ENCODE measurements at places on chromosomes 2 and 18.

DNA sequence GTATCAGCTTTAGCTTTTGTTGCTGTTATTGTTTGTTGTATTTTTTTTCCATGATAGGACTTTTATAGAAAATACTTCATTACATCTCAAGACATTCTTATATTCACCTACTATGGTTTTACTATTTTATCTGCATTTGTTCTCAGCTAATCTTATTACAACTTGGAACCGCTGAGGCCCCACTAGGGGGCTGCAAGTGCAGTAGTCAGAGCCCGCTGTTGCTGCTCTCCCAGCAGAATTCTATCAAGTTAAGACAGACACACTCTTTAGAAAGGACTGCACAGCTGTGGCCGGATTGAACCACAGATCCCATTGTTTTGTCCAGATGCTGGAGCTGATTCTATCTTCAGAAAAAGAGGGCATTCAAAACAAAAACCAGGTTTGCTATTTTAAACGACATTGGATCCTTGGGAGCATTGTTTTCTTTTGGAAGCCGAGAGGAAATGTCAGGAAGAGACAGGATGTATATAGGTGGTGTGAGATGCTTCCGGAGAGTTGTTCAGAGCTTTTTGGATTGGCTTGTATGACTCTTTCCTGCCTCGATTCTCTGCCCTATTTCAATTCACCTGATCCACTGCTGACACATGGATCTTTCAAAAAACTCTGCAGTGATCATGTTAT, 105.7 kb upstream of the GAREM1 start:
- no peak for DNase-seq

DNA sequence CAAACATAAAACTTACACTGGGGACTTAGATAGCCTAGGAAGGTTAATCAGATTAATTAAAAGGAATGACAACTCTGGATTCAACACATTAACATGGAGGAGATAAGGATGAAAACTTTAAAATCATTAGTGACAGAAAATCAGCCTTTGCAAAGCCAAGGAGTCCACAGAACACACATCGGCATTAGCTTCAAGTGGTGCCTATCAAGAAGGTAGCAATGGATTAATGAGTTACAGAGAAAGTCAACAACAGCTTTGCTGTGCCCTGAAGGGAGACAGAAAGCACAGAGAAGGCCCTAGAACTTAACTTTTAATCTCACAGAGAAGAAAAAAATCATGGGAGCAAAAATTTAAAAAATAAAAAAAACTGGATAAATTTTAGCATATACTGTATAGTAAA, 88.6 kb downstream of the KCNH7 start:
- DNase-seq, result no peak

DNA sequence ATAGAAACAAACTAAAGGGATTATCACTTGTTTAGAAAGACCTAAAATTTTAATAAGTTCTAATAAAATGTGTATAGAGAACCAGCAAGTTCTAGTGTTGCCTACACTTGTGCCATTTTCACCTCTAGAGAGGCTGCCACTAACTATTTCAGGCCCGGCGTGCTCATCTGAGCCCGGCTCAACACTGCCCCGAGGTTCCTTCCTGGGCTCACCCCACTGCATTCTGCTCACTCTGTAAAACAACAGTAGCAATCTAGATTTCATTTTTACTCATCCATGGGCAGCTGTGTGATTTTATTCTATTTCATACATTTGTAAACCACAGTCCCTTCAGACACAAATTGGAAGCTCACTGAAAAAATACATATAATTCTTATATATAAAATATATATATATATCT, 253.2 kb downstream of the L3MBTL4 start:
- no peak for DNase-seq

DNA sequence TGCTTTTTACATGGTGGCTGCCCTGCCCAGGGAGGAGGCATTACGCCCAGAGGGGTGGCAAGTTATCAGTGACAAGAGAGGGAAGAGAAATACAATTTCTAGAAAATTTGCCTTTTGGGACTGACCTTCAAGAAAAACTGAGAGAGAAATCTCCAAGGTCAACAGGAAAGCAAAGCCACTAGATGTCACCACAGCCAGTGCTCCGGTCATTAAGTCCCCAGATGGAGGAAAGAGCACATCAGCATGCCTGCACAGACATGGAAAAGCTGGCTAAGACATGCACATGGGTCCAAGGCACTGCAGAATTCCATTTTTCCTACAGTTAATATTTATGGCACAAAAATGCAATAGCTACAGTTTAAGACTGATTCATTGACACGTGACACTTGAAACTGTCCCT, 21.0 kb downstream of the FHL2 start:
- no peak for DNase-seq

All from stimulated activated CD4-positive, alpha-beta T cell treated with anti-CD3 and anti-CD28 coated beads, Interleukin-2, amount 100 ng/mL, for 48 hours (primary cell).